ENCODE measurements at places on chromosomes 2 and 18. TPM values are rescaled to one million over a fixed set of nuclear protein-coding genes. Genes with fewer than 3 reads are reported as not detected.

UBE2E3 gene
- 91.4 TPM for total RNA-seq

ATP6V1B1 gene
- 2.4 TPM for total RNA-seq

TLX2 gene
- total RNA-seq, result not detected

SRD5A2 gene
- total RNA-seq, result 0.65 TPM

REG1B gene
- not detected for total RNA-seq

MOGAT1 gene
- total RNA-seq, result not detected

MTERF4 gene
- total RNA-seq, result 37.6 TPM

IL1A gene
- 5.9 TPM for total RNA-seq

SLC38A11 gene
- total RNA-seq, result 2.4 TPM

FAHD2A gene
- total RNA-seq, result 25.7 TPM

EFEMP1 gene
- total RNA-seq, result 81.2 TPM

IGFBP2 gene
- total RNA-seq, result 210 TPM

SLC9A4 gene
- 23.5 TPM for total RNA-seq

GPR148 gene
- total RNA-seq, result not detected

CPO gene
- total RNA-seq, result not detected

FAP gene
- total RNA-seq, result 3.0 TPM

PTH2R gene
- not detected for total RNA-seq

TEX44 gene
- total RNA-seq, result not detected

HMSD gene
- not detected for total RNA-seq

OBSL1 gene
- total RNA-seq, result 89.1 TPM

DYNAP gene
- total RNA-seq, result not detected

FBXO15 gene
- 2.2 TPM for total RNA-seq

DAW1 gene
- total RNA-seq, result not detected

FOSL2 gene
- total RNA-seq, result 259 TPM

TUBA4A gene
- 85.1 TPM for total RNA-seq

C2orf80 gene
- not detected for total RNA-seq

KCNF1 gene
- 0.60 TPM for total RNA-seq

IL1RL1 gene
- total RNA-seq, result 18.3 TPM

BOLL gene
- total RNA-seq, result not detected

VWA3B gene
- 1.7 TPM for total RNA-seq

TUBB8B gene
- total RNA-seq, result not detected

SGPP2 gene
- 45.8 TPM for total RNA-seq

NT5DC4 gene
- not detected for total RNA-seq

CIB4 gene
- total RNA-seq, result not detected

RSAD2 gene
- total RNA-seq, result 4.4 TPM

SLC8A1 gene
- total RNA-seq, result 116 TPM

OSR1 gene
- total RNA-seq, result 34.7 TPM
